ENCODE measurements at places on chromosomes 4 and X.

- DNase-seq, result no peak
Measured at GRCh38 chr4:91936311-91936710, 367.5 kb upstream of the GRID2 start.

DNA sequence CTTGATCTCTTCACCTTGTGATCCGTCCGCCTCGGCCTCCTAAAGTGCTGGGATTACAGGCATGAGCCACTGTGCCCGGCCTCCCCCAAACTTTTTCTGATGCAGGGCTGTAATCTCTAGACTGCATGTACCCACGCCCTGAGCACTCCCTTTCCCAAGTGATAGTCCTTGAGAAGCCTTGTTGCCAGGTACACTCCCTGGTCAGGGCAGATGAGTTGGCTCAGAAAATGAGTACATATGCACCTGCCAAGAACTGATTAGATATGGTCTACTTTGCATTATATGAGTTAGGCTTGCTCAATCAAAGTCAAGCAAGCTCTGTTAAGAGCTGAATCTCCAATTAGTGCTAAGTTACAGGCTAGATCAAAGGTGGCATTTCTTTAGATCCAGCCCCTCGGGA lies 20.3 kb downstream of the APOO start:
- no peak for DNase-seq

DNA sequence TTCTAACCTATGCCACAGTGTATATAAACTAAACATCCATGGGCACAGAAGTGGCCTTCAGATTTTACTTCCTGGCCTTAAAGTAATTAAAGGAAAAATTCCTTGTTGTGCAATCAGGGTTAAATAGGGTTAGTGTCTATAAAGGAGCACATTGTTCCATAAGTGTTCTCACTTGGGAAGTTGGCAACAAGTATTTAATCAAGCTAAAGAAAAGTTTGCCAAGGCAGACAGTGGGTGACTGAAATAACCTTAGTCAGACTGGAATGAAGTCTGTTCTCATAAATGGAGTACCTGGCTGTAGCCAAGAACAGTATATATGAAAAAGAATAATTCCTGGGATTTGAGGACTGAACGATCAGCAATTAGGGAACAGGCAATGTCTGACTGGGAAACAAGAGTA lies 213.6 kb downstream of the HTR2C start:
- no peak for DNase-seq

- DNase-seq, result no peak
Measured at GRCh38 chr4:184955636-184956035, 62.7 kb upstream of the HELT start.

- DNase-seq, result no peak
Measured at GRCh38 chr4:7141151-7141834, 51.0 kb upstream of the SORCS2 start.

DNA sequence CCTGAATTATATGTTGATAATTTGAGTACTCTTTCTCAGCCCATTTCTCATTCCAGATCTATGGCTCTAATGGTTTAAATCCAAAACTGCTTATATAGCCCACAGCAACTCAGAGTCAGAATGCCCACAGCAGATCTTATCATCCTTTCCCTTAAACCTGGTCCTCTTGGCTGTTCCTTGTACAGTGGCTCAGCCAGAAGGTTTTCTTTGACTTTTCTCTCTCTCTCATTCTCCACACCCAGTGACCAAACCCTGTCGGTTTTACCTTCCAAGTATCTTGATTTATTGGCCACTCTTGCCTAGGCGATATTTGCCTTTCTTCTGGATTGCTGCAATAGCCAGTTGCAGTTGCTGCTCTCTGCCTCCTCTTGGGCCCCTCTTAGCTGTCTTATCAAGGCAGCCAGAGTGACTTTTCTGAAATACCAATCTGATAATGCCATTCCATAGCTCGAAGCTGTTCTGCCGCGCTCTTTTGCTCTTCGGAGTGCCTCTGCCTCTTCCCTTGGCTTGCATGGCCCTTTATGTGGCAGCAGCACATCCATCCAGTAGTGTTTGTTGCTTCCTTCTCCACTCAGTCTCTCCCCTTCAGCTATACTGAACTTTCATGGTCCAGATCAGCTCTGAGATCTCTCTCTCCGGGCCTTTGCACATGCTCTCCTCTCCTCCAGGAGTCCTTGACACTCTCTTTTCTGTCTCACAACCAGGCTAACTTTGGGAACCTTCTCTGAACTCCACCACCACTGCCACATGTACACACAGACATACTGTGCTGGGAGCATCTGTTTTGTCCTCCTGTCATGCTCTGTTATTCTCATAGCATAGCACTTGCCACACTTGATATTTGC lies 11.8 kb downstream of the GAB1 start:
- no peak for DNase-seq

- DNase-seq, result no peak
Measured at GRCh38 chr4:55269995-55270394, 76.0 kb upstream of the SRD5A3 start.

DNA sequence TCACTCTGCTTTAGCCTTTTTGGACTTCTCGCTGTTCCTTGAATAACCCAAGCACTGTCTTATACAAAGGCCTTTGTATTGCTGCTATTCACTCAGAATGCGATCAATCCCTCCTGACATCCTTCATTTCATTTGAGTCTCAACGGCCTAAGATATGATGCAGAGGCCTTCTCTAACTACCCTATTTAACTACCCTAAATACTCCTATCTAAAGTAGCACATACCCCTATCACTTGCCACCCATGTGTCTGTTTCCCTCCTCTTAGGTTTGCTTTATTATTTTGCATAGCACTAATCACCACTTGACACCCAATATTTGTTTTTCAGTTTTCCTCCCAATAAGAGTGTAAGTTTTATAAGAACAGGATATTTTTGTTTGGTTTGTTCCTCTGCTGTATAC lies 42.3 kb upstream of the ACSL4 start:
- DNase-seq, result no peak

GRCh38 chrX:45758319-45758718 lies 557.6 kb upstream of the DIPK2B start:
- DNase-seq, result no peak

- DNase-seq, result no peak
Measured at GRCh38 chrX:70907900-70908299, 611 bp downstream of the TEX11 start.

- no peak for DNase-seq
Measured at GRCh38 chr4:141540643-141541042, 95.7 kb upstream of the IL15 start.

- no peak for DNase-seq
Measured at GRCh38 chr4:168138143-168138542, 45.8 kb downstream of the ANXA10 start.

GRCh38 chrX:68908071-68908470 lies 79.2 kb downstream of the EFNB1 start:
- no peak for DNase-seq

DNA sequence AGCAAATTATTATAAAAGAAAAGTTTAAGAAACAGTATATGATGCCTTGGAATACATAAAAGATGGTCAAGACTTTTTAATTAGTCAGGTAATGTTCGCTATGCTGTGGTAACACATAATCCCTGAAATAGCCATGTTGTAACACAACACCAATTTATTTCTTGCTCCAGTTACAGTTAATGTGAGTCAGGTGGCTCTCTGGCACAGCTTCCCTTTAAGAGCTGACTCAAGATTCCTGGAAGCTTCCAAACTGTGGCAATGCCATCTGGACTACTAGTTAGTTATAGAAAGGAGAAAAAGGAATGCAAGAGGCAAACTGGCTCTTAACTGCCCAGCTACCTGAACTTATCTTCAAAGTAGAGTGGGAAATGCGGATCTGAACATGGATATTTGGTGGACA lies 210.5 kb downstream of the CHM start:
- DNase-seq, result no peak

DNA sequence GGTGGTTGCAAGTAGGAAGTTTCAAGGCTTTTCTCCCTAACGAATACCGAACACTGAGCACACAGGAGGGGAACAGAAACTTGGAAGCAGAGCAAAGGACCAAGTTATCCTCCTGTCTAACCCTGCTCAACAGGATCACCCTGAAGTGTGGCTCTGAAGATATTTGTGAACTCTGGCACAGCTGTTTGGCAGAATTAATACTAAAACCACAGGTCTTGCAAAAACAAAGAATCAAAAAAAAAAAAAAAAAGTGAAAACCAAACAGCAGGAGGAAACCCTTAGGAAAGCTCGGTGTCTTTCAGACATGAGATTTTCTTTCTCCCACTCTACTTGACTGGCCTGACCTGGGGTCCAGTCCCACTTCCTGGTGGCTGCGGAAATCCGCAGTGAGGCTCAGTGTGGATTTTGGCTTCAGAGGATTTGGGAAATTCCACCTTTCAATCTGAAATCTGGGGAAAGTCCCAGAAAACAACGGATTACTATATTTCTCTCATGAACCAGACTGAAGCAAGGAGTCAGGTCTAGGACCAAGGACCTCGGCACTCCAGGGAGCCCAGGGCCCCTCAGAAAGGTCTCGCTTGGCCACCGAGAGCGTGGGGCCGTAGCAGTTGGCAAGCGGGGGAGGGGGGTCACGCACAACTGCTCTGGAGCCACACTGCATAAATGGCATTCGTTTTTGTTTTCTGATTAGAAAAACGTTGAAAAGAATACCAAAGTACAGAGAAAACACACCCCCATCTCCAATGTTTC lies 867 bp downstream of the TIFA start:
- DNase-seq, result no peak

DNA sequence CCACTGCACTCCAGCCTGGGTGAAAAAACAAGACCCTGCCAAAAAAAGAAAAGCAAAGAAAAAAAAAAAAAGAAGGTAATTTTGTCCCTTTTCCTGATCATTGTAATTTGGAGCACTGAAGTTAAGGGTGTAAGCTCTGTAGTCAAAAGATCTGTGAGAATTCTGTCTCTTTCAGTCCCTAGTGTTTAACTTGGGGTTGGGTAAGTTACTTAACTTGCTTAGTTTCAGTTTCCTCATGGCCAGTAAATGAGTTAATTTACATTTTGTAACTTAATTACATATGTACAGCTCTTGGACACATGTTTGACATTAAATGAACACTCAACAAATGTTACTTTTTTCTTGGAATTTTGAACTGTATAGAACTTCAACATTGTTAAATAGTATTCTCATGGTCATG lies 10.9 kb upstream of the UBE2K start:
- DNase-seq, result no peak
